Central memory CD4-positive, alpha-beta T cell (primary cell): ENCODE measurements at places on chromosomes 3 and 15.

DNA sequence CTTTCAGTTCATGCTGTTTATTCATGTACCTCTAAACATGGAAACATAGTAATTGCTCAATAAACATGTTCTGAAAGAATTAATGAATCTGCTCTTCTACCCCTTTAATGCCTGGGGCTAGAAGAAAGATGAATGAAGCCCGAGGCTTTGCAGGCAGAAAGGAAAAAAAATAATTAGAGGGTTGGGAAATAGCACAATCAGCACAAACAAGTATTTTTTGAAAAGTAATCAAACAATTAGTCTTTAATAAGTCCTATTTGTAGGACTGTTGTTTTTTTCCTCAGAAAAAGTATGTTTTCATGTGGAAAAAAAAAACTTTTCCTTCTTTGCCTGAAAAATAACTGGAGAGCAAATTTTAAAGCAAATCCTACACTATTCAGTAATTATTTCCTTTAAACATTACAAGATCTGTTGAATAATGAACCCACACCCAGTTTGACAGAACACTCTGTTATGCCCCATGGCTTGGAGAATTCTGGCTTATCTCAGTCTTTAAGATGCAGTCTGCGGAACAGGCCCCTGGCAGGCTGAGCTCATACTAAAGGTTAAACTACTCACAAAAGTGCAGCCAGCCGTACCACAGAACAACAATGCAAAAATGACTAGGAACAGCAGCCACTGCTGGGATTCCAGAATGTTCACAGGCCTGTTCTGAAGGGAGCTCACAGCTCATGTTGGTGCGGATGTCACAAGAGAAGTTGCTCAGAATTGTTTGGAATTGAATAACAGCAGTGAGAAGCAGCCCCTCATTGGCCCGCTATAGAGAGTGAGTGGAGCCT is 79.2 kb downstream of the ABI3BP start:
- DNase-seq, result no peak

DNA sequence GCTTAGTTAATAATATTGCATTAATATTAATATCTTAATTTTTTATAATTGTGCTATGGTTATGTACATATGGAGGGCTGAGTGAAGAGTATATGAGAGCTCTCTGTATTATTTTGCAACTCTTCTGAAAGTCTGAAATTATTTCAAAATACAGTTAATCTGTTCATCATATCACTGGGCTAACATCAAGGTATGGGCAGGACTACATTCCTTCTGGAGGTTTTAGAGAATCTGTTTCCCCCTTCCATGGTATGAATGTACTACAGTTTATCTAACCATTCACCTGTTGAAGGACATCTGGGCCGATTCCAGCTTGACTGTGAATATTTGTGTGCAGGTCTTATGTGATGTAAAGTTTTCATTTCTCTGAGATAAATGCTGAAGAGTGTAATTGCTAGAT is 5.1 kb downstream of the IL20RB start:
- no peak for DNase-seq

DNA sequence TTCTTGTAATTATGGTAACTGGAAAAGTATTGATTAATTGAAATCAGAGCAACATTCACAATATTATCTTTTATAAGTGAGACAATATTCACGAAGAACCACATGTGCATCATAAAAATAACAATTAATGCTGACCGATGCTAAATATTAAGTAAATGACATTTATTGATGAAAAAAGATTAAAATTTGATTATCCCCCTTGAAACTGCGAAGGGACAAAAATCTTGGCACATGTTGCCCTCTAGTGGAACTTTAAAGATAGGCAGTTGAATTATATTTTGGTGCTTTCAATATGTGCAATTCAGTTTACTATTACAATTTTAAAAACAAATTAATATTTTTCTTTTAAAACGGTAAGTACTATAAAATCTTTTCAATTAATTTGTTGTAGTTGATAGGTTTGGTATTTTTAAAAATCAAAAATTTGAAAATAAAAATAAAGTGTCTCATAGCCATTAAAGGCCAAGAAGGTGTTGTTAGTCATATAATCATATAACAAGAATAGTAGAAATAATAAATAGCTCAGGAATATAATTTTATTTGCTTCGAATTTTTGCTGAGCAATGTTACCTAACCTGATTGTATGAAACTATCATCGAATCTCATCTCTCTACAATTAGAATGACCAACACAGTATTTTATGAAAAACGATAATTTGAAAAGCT is 270.2 kb downstream of the ROBO1 start:
- DNase-seq, result no peak

GRCh38 chr15:92677999-92678398 is 22.4 kb upstream of the FAM174B start:
- DNase-seq, result no peak

GRCh38 chr3:123343296-123344174 is 105.4 kb downstream of the ADCY5 start:
- no peak for DNase-seq

GRCh38 chr15:63166219-63166618 is 8.9 kb upstream of the RPS27L start:
- no peak for DNase-seq

DNA sequence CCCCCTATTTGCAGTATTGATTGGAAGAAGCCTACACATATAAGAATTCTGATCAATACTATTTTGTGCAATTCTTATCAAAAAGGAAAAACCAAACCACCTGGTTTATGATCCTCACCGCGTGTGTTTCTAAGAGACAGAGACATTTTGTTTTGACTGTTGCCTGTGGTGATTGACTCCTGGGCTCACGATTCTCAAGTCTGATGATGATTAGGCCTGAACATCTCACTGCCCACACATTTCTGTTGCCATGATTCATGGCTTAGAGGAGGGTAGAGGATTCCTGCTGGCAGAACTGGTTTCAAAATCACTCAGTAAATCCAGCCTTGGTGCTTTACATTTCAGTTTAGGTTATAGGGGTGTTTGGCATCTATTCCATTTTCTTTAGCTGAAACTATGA is 88.3 kb upstream of the UBE3A start:
- DNase-seq, result no peak

GRCh38 chr3:23438657-23439056 is 235.5 kb downstream of the UBE2E2 start:
- DNase-seq, result no peak

- DNase-seq, result no peak
Measured at GRCh38 chr15:95829062-95829461, 501.4 kb upstream of the NR2F2 start.

DNA sequence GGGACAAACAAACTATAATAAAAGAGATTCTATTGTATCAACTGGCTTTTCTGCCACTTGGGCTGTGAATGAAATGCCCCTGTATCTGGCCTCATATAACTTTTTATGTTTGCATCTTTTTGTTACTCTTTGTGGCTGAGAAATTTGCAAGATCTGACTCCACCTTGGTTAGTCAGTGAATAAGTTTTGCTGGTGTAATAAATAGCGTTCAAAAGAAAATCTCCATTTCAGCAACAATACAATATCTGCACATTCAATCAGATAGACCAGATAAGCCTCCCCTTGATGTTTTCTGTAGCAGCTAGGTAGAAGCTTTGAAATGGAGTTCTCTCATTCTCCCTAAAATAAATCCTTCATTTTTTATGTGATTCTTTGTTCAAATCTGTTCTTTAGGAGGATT is 12.0 kb downstream of the TRAT1 start:
- DNase-seq, result peak; percentile 48

GRCh38 chr3:121552379-121552778 is 6.6 kb upstream of the POLQ start:
- DNase-seq, result no peak

GRCh38 chr3:123281406-123281805 is 79.7 kb downstream of the SEC22A start:
- no peak for DNase-seq

DNA sequence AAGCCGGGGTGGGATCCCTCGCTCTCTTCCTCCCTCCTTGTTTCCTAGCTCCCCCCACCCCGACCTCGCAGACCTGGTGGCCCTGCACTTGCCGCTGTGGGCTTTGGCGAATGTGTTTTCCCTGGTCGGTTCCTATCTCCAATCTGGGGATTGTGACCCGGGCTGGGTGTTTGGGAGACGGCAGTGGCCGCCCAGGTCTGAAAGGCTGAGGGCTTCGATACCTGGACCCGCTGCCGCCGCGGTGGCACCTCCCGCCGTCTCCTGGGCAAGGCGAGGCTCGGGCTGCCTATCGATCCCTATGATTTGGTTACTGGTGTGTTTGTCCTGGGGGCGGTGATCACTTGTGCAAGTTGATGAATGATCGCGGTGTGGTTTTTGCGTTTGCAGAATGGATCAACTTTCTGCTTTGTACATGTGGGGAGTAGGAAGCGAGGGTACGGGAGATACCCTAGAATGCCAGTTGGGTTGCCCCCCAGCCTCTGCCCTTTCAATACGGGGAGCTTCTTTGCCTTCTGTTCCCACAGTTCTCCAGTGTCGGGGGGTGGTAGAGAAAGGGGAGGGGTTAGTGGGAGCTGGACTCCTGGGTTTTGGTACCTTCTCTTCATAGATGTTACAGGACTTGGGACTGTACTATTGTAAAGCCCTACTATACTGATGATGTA is 3.0 kb downstream of the BBX start:
- DNase-seq, result no peak

- no peak for DNase-seq
Measured at GRCh38 chr3:37862219-37862902, 681 bp downstream of the CTDSPL start.

DNA sequence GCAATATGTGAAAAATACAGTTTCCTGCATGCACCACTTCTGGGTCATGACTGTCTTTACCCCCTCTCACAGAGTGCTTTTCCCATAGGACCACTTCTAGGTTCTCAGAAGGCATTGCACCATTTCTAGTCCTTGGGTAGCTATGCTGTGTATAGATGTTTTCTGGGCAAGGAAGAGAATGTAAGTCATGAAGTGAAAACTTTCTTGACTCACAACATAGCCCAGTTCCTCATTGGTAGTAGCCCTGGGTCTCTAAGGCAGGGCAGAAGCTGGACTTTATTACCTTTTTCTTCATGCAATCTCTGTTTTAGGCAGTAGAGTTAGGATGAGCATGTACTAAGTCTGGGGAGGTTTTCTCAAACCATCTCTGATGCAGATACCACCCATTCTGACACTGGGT is 203.1 kb downstream of the EPHB1 start:
- no peak for DNase-seq

GRCh38 chr3:152885076-152885475 is 50.1 kb downstream of the P2RY1 start:
- DNase-seq, result no peak

GRCh38 chr3:19947549-19948225 is 790 bp downstream of the RAB5A start:
- DNase-seq, result peak; percentile 59

GRCh38 chr3:128367221-128367620 is 99.5 kb downstream of the DNAJB8 start:
- DNase-seq, result no peak

DNA sequence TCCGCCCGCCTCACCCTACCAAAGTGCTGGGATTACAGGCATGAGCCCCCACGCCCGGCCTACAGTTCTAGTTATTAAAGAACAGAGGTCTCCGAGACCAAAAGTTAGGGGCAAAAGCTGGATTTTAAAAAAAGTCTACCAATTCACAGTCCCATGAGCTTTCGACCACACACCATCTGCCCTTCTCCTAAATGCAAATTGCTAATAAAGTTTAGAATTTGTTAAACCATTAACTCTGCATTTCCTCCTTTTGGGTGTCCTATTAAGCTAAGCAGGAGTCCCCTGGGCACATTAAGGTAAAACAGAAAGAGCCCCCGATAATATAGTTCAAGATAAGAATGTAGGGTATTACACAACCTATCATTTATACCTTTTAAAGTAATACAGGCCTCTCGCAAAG is 322.7 kb downstream of the FOXP1 start:
- no peak for DNase-seq

DNA sequence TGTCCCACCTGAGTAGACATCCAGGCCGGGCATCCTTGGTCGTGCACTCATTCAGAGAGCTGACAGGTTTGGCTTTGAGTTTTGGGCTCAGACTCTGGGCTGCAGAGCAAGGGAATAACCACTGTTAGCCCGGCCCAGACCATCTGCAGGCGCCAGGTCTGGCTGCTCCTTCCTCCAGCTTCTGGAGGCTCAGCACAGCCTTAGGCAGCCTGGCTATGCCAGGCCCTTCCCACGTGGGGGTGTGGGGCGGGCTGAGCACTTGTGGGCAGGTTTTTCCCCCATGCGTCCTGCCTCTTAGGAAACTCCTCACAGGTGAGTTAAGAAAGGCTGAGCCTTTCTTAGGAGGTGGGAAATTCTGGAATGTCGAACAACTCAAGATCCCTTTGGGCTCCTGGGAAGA is 11.2 kb downstream of the PLA2G4B start:
- no peak for DNase-seq

DNA sequence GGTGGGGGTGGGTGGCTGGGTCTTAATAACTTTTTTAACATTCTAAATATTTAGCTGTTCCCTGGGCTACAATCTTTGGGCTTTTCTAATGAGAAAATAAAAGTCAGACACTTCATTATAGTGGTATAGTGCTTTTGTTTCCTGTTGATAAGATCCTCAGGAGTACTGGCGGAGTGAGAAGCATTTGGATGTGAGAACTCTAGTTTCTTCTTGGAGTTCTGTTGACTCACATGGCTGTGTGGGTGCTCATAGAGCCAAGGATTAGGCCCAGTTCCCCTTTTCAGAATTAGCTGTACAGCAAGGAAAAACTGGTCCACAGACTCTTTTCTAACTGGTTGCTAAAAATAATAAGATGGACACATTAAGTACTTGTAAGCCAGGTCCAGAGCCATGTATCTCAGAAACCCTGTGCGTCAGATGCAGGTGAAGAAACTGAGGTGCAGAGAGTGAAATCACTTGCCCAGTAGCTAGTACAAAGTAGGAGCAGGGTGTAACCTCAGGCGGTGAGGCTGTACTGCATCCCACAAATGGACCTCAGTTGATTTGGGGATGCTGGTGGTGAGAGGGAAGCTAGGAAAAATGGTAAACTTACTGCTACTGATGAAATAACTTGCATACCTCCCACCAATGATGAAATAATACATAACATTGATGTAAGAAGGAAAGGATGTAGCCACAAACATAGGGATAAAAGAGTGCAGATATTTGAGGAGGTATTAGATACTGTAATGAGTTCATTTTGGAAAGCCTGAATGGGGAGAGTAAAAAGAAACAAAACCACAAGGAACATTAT is 2.3 kb downstream of the ITPR1 start:
- DNase-seq, result no peak
